ENCODE measurements at places on chromosomes 6 and 20.

DNA sequence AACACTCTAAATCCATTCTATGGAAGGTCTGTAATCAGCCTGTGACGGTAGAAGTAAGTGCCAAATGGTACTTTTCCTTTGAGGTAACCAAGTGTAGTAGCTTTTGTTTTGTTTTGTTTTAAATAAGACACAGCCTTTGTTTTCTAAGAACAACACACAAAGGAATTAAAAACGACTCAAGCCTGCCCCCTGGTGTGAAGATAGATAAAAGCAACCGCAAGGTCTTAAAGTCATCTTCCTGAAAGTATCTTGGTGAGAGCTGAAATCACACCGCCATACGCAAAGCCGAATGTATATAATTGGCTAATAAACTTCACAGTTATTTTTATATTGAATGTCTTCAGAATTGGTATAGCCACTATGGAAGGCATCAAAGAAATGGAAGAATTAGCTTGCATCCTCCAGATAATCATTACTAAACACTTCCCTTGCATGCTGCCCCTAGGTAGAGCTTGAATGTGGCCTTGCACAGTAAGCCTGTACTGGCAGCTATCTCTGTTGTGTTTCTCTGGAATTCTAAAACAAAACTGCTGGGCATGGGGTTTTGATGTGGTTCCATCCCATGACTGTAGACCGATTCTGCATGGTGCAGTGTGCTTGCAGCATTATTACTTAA, 95.6 kb downstream of the LAMP5 start:
- DNase-seq = peak; percentile 74

- no peak for DNase-seq
Measured at GRCh38 chr20:55667955-55668354, 337.4 kb downstream of the CBLN4 start.

DNA sequence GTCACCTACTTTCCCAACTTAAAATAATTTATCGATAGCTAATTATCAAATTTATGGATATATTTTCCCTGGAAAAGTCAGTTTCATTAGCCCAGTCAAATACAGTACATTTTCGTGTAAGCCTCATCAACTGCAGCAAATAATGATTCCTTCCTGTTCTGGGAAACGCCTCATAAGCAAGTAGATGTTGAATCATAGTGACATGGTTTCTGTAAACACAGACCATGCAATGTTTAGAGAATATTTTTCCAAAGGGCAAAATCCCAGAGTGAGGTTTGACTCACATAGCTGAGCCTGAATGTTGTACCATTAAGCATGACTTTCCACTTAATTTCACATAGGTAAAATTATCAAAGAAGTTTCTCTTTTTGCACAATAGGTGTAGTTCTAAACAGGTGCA, 16.7 kb upstream of the VNN1 start:
- DNase-seq = peak; percentile 19

DNA sequence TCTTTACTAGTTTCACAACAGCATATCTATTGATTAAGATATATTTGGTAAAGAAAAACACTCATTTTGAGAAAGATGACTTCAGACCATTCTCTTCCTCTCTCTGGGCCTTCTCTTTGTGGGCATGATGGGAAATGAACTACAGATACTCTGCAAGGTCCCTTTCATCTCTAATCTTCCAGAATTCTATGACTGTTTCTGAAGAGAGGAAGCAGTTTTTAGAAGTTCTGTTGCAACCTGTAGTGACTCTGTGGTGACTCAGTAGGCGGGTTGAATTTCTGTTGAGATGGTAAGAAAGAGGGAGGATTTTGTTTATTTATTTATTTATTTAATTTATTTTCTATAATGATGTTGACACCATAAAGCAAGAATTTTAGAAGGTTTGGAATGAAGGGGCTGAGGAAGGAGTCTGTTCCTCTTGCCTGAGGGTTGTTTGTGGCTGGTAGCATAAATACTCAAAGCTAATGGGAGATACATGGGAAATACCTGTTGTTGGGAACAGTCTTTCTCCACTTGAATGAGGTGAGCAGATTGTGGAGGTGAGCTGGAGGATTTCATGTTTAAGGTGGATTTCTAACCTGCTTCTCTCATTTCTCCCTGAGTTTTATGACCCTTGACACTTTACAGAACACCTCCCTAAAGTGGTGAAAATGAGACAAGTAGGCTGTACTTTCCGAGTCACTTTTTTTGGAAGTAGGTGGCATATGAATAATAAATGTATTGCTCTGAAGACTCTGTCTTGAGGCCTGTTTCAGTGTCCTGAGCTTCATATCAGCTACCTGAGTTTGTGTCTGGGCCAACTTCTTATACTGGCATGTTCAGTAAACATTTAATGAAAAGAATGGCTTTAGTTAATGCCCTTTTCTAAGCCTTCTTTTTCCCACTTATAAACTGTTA, 15.0 kb downstream of the ACSS2 start:
- peak; percentile 50 for DNase-seq

DNA sequence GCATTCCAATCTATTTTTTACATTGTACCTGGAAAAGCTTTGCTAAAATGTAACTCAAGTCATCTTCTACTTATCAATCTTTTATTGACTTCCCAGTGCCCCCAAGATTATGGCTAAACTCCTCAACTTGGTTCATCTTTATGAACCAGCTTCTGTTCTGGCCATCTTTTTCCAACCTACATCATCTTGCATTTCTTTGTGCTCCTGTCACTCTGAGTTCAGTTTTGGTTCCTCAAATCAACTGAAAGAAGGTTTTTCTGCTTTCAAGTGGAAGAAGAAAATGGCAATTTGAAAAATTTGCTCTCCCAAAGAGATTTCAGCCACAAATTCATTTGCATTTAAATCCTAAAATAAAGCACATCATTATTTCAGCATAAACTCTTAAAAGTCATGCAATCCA, 41.8 kb downstream of the GPX5 start:
- no peak for DNase-seq
